ENCODE measurements at places on chromosomes 5 and 9.

GRCh38 chr9:112104901-112105300, 70.2 kb downstream of the SUSD1 start:
- no peak for DNase-seq

DNA sequence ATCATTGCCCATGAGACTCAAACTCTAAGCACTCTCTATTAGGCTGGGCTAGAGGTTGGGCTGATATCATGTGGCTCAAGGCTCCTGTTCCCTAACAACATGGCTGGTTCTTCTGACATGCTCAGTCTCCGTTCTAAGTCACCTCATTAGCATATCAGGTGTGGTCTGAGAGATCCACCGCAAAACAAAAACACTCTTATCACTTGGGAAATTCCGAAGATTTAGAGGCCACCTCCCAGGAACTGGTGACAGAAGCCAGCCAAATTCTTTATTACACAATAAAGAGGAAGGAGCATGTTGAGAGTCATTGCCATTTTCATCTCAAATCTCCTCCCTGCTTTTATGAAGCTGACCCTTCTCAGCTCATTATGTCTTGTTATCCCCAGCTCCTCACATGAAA, 107.6 kb downstream of the MSX2 start:
- DNase-seq = no peak

DNA sequence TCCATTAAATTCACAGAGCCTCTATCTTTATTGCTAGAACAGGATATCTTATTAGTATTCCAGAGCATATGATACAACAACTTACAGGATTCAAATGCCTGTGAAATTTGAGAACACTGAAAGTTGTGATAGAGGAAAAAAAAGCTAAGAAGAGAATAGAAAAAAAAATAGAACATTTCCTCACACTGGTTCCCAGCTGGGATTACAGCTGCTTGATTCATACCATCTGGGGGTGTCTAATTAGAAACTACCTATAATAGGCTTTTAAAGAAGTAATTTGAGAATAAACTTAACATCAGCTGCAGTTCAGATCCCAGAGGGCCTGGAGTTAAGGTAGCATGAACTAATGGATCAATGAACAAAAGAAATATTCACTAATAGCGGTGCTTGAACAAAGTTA, 922.0 kb downstream of the CDH12 start:
- no peak for DNase-seq

- DNase-seq = no peak
Measured at GRCh38 chr9:116318468-116319374, 165.1 kb downstream of the PAPPA start.

- no peak for DNase-seq
Measured at GRCh38 chr5:37836592-37837413, 3.0 kb downstream of the GDNF start.

DNA sequence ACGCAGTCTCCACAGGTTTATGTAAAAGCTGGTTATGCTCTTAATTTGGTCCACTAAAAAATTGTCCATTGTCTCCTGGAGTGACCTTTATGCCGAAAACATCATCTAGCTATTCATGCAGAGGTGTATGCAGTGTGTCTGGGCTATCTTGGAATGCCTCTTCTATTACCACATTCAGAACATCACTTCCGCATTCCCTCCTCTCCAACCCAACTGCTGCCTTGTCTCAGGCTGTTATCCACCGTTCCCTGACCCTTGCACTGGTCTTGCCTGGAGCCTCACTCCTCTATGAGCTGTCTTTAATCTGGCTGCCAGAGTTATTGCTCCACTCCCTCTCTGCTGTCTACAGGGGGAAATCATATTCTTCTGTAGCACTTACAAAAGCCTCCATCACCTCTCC, 214.1 kb upstream of the ANKRD55 start:
- DNase-seq = no peak

DNA sequence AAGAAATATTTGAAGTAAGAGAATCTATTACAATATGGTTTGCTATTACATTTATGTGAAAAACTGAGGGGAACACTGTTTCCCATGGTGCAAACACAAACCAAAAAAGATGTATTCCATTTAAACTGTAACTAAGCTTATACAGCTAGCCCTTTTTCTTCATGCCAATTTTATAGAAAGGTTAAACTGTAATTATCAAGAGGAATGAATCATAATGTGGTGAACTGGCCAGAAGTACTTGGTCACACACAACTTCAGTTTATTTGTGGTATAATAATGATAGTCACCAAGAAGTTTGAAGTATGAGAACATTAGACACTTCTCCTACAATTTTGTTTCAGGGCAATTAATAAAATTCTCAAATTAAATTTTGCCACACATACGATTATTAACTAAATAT, 177.9 kb downstream of the XRCC4 start:
- DNase-seq = peak; percentile 5

GRCh38 chr5:172106511-172107356, 81.3 kb downstream of the STK10 start:
- DNase-seq = no peak

GRCh38 chr5:7376871-7377270, 19.1 kb upstream of the ADCY2 start:
- DNase-seq = no peak

Measured in AG04449 (cell line).